Esophagus muscularis mucosa (tissue), 4 donors: ENCODE measurements at places on chromosomes 4 and X.

DNA sequence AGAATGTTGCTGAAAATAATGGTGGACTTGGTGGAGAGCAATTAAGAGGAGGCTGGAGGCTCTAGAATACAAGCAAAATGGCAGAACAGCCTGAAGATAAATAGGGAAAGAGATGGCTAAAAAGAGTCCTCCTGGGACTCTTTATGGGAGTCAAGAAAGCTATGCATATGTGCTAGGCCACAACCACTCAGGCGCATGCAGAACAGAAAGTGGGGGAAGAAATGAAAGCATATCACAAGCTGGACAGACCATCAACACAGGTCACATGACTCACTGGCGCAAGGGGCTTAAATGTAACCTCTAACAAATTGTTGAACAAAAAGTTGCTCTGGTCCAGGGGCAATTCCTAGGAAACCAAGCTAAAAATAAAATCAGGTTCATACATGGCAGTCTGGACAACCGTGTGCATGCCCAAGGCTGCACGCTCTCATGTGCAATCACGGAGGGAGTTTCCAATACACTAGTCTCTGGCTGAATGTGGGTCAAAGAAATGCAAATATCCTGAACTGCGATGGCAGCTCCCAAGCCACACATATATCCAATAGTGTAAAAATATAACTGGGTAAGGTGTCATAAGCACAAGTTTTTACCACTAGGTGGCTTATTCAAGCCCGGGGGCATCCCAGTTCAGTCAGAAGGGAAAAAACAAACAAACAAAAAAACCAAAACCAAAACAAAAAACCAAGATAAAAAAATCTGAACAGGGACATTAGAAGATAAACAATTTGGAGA, 45.4 kb downstream of the ZNF711 start:
- DNase-seq = no peak

GRCh38 chr4:121706595-121707021, 9.8 kb upstream of the ANXA5 start:
- DNase-seq = no peak

DNA sequence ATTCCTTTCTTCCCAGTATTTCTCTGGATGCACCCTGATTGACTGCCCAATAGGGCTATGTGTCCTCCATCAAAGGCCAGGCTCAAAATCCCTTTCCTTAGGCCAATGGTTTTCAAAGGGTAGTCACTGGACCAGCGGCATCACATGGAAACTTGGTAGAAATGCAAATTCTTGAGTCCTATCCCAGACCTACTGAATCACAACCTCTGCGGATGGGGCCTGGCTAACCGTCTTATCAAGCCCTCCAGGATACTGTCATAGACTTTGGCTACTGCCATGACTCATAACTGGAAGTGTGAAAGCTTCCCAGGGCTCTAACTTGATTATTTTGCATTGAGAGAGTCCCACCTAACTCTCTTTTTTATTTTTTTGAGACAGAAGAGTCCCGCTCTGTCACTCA, 71.9 kb upstream of the TFDP3 start:
- DNase-seq = no peak

DNA sequence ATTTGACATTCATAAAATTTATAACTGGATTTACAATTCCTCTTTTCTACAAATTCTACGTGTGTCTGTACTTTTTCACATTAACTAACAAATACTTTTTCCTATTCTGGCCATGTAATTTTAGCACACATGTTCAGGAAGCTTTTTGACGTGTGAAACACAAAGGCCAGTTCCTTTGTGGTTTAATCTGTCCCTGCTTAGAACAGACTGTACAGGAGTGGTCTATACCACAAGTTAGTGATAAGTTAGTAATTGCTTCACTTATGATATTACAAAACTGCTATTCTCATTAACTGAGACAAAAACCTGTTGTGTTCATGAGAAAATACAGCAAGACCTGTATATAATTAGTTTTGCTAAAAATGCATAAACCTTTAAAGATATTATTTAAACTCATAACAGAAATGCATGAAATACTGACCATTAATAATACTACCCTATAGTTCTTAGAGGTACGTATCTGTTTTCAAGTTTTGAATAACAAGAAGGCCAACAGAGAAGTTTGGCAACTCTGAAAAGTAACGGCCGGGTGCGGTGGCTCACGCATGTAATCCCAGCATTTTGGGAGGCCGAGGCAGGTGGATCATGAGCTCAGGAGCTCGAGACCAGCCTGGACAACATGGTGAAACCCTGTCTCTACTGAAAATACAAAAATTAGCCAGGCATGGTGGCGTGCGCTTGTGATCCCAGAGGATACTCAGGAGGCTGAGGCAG, 13.7 kb upstream of the AREG start:
- DNase-seq = no peak

DNA sequence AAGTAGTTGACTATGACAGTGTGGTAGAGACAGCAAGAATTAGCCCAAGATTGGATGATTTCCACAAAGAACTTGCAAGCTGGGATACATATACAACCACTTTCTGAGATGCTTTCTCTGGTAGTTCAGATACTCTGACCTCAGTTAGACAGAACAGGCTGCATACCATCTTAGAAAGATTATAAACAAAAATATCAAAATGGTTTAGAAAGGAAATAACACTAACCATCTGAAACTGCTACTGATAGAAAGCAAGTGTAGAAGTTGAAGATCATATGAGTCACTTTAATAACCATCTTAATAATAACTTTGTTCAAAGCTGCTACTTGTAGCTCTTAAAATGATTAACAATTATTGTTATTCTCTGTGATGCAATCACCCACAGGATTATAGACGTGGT, 255.4 kb upstream of the TTC29 start:
- no peak for DNase-seq

- DNase-seq = no peak
These were observed 331.7 kb upstream of the HTR2C start for GRCh38 chrX:114252186-114252585.

GRCh38 chrX:84362184-84362838, 139.9 kb downstream of the HDX start:
- DNase-seq = no peak

GRCh38 chr4:22052076-22052475, 103.5 kb upstream of the KCNIP4 start:
- DNase-seq = no peak

GRCh38 chrX:149487292-149487691, 17.8 kb downstream of the IDS start:
- DNase-seq = no peak

DNA sequence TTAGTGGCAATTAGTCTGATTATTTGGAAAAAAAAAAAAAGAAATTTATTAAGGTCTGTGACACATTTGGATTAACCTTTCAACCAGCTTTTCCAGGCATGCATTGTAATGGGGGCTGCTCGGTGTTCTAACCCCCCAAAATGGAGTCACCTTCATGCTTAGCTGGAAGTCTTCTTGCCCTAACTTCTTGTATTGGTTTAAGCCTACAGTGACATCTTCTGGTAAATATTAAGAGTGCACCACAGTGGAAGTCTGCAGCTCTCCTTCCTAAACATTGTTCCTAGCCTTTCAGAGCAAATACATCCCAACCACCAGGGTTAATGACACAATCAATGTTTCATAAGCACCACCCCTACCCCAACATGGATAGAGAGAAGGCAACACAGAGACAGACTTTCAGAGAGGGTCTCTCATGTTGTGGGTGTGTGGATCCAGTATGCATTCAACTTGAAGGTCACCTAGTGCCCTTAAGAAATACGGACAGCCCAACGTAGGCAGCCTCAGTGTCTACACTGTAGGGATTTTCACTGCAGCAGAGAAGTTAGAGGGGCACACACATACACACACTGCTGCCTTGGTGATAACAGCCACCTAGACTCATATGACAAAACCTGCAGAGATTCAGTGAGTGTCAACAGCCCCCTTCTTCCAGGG, 142.9 kb upstream of the MBNL3 start:
- no peak for DNase-seq

DNA sequence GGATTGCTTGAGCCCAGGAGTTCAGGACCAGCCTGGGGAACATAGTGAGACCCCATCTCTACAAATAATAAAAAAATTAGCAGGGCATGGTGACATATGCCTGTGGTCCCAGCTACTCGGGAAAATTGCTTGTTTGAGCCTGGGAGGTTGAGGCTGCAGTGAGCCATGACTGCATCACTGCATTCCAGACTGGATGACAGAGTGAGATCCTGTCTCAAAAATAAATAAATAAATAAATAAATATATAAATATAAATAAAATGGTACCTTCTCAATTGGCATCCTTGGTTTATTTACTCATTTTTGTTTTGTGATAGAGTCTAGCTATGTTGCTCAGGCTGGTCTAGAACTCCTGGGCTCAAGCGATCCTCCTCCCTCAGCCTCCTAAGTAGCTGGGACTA, 144.2 kb downstream of the CHRNA9 start:
- no peak for DNase-seq

GRCh38 chr4:177948853-177949252, 506.6 kb upstream of the AGA start:
- no peak for DNase-seq

- no peak for DNase-seq
These were observed 115.3 kb downstream of the HS3ST1 start for GRCh38 chr4:11313157-11313943.

- DNase-seq = no peak
These were observed 60.9 kb downstream of the SLC7A11 start for GRCh38 chr4:138181287-138181686.

DNA sequence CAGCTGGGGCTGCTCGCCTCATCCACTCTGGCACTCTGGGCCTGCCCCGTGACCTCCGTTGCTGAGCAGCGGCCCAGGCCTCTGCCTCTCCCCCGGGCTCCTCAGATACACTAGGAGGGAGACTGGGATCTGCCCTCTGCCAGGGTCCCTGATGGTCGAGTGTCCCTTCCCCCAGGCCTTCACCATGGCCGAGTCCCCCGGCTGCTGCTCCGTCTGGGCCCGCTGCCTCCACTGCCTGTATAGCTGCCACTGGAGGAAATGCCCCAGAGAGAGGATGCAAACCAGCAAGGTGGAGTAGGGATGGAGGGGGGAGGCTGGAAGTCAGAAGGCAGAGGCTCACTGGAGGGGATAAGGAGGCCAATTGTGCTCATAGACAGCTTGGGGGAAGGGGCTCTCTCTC, 1.7 kb downstream of the GDPD2 start:
- no peak for DNase-seq

DNA sequence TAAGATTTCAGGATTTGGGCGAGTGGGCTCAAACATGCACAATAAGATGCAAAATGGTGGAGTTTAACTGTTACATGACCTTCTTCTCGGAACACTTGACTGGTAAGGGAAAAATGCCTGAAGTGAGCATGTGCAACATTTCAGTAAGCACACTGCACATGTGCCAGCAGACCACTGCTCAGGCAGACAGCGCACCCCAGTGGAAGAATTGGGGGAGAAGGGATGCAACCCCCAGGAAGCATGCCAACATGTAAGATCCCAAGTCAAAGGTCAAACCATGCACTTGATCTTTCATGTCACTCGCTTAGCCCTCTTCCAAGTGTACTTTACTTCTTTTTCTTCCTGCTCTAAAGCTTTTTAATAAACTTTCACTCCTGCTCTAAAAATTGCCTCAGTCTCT, 256.3 kb downstream of the CENPC start:
- DNase-seq = no peak

- no peak for DNase-seq
These were observed 34.7 kb upstream of the CD99 start for GRCh38 chrX:2656257-2656836.

DNA sequence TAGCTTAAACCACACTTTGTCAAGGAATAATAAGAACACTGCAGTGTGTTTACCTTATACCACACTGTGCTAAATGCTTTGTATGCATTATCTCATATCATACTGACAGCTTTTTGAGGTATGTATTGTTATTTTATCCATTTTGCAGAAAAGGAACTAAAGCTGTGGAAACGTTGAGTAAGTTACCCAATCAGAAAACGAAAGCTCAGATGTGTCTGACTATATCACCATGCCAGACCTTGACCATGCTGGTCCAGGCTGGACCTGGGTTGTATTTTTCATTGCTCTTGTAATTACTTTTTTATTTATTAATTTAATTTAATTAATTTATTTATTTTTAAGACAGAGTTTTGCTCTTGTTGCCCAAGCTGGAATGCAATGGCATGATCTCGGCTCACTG, 2.1 kb downstream of the HSD17B11 start:
- no peak for DNase-seq

GRCh38 chr4:153151535-153152455, 52.4 kb upstream of the TRIM2 start:
- DNase-seq = no peak
